ENCODE measurements at places on chromosomes 13 and 19. TPM values are rescaled to one million over a fixed set of nuclear protein-coding genes. Genes with fewer than 3 reads are reported as not detected.

SWSAP1 gene
- total RNA-seq: 3.7 TPM

ZNF468 gene
- total RNA-seq: 16.8 TPM

KLK5 gene
- not detected for total RNA-seq

MEIOSIN gene
- total RNA-seq: not detected

TGFBR3L gene
- 2.1 TPM for total RNA-seq

GFY gene
- not detected for total RNA-seq

PCCA gene
- 13.2 TPM for total RNA-seq

PLIN4 gene
- not detected for total RNA-seq

SH2D3A gene
- 43.8 TPM for total RNA-seq

IZUMO4 gene
- total RNA-seq: 17.6 TPM

UBE2M gene
- total RNA-seq: 69.2 TPM

ZNF615 gene
- total RNA-seq: 15.1 TPM

FFAR2 gene
- not detected for total RNA-seq

DNAAF3 gene
- not detected for total RNA-seq

IZUMO2 gene
- not detected for total RNA-seq

KLK11 gene
- total RNA-seq: not detected

EID2B gene
- total RNA-seq: 4.2 TPM

C1QTNF9B gene
- total RNA-seq: not detected

TSKS gene
- total RNA-seq: 1.2 TPM

FSTL3 gene
- total RNA-seq: 3.9 TPM

F2RL3 gene
- total RNA-seq: 0.23 TPM

IGFL2 gene
- total RNA-seq: not detected

PRR20B gene
- not detected for total RNA-seq

LRRC63 gene
- total RNA-seq: 0.63 TPM

URAD gene
- total RNA-seq: not detected

MAP4K1 gene
- total RNA-seq: 278 TPM

SIGLEC5 gene
- total RNA-seq: not detected

SYDE1 gene
- total RNA-seq: 0.30 TPM

ZNF730 gene
- total RNA-seq: 0.15 TPM

WDR87 gene
- not detected for total RNA-seq

KCNN4 gene
- total RNA-seq: 28.8 TPM

CALR3 gene
- total RNA-seq: not detected

All from activated naive CD4-positive, alpha-beta T cell treated with anti-CD3 and anti-CD28 coated beads, Interleukin-2, amount 10 ng/mL, durations not matched to agents 5 hours and 36 hours (primary cell).